ENCODE measurements at places on chromosomes 6 and 20.
A peak's percentile ranks its signal among the peaks of the same experiment; 100 is the strongest.

GRCh38 chr20:36507746-36508145, 33.6 kb upstream of the MYL9 start:
- DNase-seq = no peak

- no peak for DNase-seq
Observed at GRCh38 chr6:168015482-168016175, 18.2 kb downstream of the KIF25 start.

DNA sequence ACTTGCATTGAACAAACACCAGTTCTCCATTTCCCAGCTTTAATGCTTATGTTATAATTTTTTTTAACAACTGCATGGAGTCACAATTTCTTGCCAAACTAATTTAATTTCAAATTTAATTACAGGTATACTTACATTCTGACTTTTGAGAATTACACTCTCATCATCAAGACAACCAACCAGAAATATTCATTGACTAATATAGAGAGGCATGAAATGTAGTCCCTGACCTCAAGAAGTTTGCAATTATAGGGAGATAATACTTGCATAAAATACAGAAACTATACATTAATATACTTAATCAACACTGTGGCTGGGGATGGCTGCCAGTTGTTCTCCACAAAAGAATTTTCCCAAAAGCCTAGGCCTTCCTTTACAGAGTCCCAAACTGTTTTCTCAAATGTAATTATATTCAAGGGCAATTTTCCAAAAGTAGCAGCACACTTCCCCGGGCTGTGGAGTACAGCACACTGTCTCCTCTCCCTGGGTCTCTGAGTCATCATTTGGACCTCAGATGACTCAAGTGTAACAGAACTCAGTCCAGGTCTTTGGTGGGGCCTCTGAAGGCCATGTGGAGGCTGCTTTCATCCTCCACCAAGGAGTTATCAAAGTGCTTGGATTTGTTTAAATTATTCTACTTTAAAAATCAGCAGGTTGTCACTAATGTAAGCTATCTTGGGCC, 114.1 kb downstream of the KIF16B start:
- DNase-seq = peak; percentile 11

- DNase-seq = no peak
Observed at GRCh38 chr20:17935186-17935585, 33.4 kb downstream of the SNX5 start.

DNA sequence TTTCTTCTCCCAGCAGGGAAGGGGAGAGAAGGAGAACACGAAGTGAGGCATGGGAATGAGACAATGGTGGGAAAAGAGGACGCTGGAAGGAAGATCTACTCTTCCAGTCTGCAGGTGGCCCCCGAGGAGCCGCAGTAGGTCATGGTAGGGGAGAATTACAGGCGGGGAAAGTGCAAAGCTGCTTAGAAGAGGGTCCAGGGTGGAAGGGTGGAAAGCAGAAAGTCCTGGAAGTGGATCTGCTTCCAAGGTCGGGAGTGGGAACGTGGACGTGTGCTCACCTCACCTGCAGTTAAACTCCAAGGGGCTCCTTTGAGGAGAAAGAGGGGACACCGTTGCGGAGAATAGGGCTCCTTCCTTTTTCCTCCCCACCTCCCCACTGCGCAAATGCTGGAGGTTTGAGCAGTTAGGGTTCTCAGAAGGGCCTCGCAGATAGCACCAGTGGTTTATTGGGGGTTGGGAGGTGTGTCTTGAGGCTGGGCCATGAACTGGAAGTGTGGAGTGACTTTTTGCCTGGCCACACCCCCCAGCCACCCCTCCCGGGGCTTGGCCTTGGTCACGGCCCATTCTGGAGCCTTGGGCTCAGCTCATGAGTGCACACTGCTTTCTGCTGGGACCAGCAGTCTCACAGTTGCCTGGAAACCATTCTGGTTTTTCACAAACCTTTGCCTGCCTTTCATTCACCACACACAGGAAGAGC, 100.4 kb upstream of the MLN start:
- DNase-seq = no peak

- DNase-seq = no peak
Observed at GRCh38 chr6:139249395-139249794, 42.4 kb downstream of the TXLNB start.

- DNase-seq = no peak
Observed at GRCh38 chr20:62898970-62899632, 27.2 kb downstream of the DIDO1 start.

DNA sequence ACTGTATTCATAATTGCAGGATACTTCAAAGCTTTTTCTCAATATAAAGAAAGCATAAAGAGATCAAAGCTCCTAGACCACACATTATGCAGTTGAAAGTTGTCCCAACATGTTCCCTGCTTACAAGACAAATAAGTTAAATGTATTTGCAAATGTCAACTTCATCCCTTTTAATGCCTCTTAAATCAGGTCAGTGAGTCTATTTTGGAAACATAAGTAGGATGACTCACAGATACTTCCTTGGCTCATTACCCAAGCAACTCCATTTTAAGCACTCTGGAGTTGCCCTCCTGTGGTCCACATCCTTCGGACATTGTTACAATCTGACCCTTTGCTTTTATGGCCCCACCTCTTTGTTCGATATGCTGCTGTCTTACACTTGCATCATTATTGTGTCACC, 162.0 kb downstream of the FAXC start:
- DNase-seq = no peak

DNA sequence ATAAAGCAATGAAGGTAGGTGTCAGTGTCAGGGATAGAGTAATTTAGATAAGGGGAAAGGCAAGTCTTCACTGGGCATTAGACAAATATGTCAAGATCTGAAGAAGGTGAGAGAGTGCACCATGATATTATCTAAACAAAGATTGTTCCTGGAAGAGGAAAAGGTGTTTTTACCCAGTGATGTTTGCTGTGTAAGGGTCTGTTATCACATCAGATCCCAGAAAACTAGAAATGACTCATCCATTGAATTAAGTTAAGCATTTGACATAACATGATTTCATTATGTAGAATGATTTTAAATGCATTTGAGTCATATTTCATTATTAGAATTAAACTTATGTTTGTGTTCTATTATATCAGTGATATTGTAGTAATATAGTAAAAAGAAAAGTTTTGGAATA, 1279.5 kb upstream of the CITED2 start:
- no peak for DNase-seq

DNA sequence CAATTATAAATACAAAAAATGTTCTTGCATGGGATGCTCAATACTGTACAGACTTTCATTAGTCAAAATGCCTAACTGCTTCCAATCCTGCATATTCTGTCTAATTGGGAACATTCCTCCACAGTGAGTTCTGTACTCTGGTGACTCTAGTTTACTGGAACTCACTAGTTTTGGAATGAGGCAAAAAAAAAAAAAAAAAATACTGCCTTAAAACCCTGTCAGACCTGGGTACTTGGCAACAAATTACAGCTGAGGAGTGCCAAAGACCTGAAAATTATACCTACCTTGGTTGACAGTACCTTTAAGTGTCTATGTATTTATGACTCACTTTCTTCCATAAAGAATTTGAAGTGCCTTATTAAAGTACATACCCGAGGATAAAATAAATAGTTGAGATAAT, 276.7 kb downstream of the FARS2 start:
- DNase-seq = peak; percentile 16

GRCh38 chr6:119052987-119053386, 25.5 kb downstream of the FAM184A start:
- no peak for DNase-seq

GRCh38 chr6:1136415-1136774, 175.5 kb upstream of the FOXQ1 start:
- DNase-seq = peak; percentile 63

- no peak for DNase-seq
Observed at GRCh38 chr6:110874880-110875547, 429 bp downstream of the AMD1 start.

GRCh38 chr6:9851541-9852380, 563.1 kb downstream of the TFAP2A start:
- no peak for DNase-seq

DNA sequence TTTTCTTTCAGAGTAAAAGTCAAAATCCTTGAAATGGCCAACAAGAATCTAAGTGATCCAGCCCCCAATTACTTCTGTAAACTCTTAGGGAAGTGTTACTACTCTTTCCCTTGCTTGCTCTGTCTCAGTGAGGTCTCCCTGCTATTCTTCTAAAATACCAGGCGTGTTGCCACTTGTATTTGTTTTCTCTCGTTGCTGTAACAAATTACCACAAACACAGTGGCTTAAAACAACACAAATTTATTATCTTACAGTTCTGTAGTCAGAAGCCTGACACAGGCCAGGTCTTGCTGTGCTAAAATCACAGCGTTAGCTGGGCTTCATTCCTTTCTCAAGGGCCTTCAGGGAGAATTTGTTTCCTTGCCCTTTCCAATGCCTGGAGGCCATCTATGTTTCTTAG, 59.9 kb downstream of the HECA start:
- DNase-seq = no peak

DNA sequence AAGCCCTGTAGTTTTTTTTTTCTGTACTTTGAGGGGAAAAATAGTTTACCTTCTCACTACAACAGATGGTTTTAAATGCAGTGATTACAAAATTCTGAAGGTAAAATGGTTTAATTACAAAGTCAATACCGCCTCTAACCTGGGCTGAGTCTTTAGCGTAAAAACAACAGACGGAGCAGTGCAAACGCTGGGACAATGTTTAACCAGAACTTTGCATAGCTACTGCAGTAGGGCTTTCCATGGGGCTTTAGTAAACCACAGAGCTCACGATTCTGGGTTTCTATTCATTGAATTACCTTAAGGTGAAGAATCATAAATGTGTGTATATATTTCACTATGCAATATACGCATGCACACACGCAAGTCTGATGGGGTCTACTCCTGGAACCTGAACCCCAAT, 77.9 kb downstream of the RFX6 start:
- DNase-seq = no peak

DNA sequence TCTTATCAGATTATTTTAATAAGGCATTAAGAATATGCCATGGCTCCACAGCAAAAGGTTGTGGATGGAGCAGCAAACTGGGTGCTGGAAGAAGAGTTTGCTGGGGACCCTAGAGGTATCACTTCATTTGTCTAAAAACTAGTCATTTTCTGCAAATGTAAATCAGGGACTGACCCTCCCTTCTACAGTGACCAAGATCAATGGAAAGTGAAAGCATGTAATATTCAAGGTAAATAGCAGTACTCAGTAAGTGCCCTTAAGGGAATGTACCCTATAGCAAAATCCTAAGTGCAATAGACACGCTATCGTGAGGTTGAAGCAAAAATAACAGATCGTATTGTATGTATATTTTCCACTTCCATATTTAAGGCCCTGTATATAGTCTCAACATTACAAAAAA, 38.7 kb downstream of the TRDN start:
- DNase-seq = no peak

- no peak for DNase-seq
Observed at GRCh38 chr6:32604434-32604877, 14.8 kb upstream of the HLA-DRB1 start.

- no peak for DNase-seq
Observed at GRCh38 chr20:57736738-57737347, 27.0 kb upstream of the PMEPA1 start.

DNA sequence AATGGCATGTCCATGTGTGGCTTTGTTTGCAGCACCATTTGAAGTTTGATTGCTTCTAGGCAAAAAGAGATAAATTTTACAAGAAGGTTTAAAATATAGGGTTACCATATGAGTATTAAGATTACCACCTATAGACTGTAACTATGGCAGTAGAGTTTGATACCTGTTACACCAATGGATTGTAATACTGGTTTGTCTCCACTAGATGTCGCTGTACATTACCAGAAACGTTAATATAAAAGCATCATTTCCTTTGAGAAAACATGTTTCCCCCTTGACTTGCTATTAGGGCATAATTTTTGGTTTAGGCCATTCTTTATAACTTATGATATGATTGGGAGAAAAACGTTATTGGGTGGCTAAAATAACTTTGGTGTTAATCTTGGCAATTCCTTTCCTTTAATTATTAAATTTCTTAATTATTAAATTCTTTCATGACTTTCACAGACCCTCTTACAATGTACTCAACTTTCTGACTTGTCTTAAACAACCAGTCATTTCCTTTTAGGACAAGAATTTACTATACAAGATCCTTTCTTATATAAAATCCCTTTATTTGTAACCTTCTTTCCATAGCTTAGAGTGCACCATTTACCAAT, 42.8 kb downstream of the HLA-DPB1 start:
- DNase-seq = peak; percentile 34

DNA sequence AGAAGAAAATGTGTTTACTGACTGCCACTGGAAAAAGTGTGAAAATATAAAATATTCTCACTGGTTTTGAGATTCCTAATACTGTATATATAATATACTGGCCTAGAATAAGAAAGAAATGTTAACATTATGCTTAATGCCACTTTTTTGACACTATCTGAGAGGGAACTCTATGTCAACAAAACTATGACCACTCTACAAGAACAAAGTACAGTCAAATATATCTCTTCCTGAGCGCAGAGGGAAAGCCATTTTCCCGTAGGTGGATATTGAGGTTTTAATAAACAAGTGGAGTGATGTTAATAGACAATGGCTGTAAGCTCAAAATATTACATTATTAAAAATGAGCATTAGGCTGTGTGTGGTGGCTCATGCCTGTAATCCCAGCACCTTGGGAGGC, 24.9 kb downstream of the LYRM4 start:
- DNase-seq = no peak

DNA sequence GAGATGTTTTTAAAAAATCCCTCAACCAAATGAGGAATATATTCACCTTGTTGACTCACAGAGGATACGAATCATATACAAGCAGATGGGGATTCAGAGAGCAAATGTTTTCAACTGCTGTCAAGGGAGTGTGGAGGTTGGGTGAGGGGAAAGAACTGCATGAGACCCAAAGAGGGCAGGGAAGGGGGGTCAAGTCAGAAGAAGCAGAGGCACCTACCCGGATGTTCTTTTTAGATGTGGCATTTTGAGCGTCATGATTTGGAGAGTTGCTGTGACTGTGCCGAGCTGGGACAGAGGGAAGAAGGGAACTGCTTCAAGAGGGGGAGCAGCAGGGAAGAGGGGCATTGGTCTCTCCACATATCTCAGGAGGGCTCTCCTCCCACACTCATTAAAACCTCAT, 191.3 kb upstream of the PROKR2 start:
- no peak for DNase-seq

- no peak for DNase-seq
Observed at GRCh38 chr6:148317051-148317450, 25.6 kb upstream of the SASH1 start.

DNA sequence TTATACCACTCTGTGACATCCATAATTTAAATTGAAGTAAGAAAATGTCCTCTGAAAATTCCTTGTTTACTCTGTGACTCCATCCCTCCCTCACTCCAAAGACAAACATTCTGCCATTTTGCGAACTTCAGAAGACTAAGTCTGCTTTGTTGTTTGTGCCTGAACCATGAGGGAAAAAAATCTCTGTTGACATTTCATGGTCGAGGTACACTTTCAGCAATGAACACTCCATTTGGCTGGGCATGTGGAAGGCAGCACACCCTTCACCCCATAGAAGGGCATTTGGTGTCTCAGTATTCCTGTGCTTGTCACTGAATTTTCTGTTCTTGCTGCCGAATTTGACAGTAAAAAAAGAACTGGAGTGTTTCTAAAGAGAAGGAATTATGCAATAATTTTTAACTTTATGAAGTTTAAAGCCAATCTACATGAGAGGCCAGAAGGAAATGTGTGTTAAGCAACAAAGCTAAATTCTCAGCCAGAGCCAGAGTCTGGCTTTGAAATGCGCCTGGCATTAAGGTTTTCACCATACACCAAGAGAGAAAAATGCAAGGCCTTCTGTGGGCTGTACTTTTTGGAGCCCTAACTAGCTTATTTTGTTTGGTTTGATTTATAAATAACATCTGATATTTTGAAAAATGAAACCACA, 4.7 kb upstream of the PBOV1 start:
- no peak for DNase-seq
